ENCODE measurements at places on chromosomes 12 and 14.

DNA sequence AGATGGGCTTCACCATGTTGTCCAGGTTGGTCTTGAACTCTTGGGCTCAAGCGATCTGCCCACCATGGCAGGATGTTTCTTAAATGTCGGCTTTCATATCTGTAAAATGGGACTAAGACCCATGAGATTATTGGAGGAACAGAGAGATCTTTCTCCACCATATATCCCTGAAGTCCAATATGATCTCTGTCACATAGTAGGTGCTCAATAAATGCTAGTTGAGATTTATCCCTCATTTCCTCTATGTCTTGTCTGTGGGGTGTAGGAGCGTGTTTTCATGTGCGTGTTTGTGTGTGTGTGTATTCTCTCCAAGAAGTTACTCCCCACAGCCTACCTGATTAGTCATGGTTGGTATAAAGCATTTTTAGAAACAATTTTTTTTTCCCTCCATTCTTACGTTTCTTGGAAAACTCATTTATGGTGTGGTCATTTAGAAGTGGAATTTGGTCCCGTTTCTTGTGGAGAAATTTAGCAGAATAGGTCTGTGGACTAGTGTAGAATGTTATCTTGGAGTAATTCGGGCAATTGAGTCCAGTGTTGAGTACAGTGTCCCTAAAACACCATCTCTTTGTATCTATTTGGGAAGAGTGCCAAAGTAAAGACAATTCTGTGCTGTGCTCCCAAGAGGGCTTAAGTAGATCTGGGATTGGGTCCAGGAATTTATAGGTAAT is 4.3 kb downstream of the STRAP start:
- DNase-seq, result no peak

- DNase-seq, result no peak
These were observed 46.8 kb upstream of the GPATCH2L start for GRCh38 chr14:76104802-76105355.

DNA sequence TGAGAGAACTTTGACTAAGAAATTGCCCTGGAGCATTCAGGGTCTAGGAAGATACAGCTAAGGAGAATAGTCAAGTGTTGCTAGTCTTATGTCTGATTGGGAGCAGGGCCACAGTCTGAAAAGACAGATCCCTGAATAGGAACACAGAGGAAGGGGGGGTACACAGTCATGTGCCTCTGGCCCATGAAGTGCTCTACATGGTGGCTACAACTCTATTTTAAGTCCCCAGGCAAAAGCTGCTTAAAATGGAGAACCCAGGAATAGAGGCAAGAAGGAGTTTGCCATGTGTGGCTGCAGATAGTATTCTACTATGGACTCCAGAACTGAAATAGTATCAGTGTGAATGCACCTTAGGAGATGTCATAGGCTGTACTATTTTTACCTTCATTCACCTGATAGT is 118.0 kb upstream of the NPAS3 start:
- no peak for DNase-seq

DNA sequence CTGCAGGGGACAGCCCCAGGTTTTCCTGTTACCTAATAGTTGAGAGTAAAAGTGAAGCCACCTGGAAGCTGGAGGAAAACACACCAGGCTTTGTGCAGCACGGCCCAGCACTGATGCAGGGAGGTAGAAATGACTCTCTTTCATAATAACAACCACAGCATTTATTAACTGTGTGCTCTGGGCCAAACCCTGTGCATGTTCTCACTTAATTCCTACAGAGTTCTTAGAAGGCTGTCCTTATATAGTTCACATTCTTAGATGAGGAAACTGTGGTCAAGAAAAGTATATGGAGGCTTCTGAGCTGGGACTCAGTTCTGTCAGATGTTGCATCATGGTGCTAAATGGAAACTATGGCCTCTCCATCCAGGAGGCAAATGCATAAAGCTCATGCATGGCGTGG is 100.0 kb downstream of the PAPOLA start:
- peak; percentile 38 for DNase-seq

DNA sequence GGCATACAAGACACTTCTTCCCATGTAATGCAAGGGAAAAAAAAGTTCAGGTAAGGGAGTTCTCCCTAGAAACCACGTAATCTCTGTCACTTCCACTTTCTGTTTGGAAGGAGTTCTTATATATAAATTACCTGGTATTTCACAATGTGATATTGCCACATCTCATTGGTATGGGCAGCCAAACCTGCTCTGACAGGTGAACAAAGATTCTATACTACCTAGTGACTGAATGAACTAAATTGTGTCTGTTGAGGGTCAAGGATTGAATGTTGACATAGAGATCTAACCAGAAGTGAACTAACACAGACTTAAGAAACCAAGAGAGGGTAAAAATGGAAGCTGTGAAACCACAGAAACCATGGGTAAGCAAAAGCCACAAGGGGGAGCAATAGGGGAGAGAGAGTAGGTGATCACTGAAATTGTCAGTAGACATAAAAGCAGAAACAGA is 161.3 kb downstream of the RPL10L start:
- peak; percentile 58 for DNase-seq

DNA sequence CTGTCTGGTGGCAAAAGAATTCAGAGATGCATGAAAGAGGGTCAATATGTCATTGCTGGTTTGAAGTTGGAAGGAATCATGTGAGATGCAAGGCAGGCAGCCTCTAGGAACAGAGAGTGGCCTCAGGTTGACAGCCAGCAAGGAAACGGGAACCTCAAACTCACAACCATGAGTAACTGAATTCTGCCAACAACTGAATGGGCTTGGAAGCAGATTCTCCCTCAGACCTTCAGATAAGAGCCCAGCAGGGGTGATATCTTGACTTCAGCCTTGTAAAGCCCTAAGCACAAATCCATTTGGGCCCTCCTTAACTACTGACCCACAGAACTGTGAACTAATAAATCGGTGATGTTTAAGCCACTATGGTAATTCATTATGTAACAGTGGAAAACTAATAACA is 35.8 kb downstream of the USP15 start:
- peak; percentile 37 for DNase-seq

DNA sequence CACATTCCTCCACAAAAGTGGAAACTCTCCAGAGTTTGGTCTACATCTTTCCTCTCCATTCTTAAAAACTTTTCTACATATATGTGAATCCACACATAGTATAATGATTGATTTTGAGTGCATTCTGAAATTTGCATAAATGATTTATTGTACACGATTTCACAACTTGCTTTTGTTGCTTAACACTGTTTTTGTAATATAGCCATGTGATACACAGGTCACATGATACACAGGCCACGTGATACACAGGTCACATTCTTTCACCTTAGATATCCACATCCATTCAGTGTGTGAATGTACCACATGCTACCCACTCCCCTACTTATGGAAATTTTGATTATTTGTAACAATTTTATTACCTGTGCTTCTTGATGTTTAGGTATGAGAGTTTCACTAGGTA is 319.1 kb downstream of the ZFP36L1 start:
- DNase-seq, result no peak

DNA sequence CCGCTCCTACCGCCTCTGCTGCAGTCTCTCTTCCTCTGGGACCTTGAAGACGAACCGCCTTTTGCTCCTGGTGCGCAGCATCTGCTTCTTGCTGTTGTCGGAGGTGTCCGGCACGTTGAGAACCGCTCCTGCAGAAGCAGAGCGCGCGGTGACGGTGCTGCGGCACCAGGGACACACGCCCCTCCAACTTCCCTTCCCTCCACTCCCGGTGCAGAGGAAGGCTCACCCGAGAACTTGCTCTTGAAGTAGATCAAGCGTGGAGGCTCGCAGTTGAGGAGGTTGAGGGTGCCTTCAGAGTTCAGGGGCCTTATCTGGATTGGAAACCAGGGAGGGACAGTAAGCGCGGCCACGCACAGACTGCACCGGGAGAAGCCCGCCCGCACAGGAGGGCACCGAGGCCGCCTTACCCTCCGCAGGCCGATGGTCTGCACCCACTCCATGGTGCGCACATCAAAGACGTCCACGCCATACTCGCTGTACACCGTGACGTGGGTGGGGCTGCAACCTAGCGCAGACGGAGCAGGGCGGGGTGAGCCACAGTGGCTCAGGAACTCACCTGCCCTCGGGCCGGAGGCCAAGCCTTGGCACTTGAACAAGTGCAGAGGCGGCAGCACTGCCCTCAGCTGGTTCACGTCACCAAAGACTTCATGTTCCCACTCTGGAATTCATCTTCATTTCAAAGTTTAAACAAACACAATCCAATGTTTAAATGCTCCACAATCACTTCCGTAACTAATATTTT is 17.5 kb downstream of the AMN start:
- no peak for DNase-seq

DNA sequence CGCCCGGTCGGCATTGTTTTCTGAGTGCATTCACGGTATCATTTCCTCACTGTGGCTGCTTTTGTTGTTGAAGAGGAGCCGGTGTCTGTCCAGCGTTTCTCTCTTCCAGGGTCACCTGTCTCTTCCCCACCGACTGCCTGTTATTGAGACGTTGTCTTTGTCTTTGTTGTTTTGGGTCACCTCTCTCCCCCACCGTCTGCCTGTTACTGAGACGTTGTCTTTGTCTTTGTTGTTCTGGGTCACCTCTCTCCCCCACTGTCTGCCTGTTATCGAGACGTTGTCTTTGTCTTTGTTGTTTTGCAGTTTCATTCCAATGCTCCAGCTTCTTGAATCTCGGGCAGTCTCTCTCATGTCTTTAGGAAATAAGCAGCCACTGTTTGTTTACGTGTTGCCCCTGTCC is 69.9 kb downstream of the DDX51 start:
- no peak for DNase-seq

DNA sequence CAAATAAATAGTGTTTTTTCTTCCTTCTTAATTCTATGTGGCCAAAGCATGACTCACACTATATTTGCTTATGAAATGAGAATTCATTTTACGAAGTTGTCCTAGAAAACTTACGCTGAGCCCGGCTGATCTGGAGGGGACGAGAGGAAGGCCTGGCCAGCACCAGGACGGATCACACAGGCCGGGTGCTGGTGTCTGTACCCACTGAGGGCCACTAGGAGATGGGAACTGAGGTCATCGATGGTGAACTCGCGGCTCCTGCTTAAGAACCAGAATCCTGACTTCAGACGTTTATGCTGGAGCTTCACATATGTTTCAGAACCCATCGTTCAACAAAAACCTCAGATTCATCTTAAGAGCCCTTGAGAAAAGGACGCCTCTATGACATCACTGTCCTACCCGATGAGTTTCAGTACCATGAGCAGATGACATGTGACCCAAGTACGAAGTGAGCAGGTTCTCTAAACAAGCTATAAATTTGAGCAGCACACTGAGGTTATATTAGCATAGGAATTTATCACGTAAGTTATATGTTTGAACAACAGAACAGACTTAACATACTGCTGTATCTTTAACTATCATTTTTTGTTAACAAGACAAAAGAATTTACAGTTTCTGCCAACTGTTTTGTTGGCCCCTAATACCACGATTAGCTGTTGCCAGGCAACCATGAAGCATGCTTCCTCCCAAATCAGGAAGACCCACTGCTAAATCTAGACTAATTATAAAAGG is 111.9 kb downstream of the FOXN3 start:
- DNase-seq, result peak; percentile 33

GRCh38 chr12:53744130-53744441 is 7.7 kb downstream of the CISTR start:
- no peak for DNase-seq

DNA sequence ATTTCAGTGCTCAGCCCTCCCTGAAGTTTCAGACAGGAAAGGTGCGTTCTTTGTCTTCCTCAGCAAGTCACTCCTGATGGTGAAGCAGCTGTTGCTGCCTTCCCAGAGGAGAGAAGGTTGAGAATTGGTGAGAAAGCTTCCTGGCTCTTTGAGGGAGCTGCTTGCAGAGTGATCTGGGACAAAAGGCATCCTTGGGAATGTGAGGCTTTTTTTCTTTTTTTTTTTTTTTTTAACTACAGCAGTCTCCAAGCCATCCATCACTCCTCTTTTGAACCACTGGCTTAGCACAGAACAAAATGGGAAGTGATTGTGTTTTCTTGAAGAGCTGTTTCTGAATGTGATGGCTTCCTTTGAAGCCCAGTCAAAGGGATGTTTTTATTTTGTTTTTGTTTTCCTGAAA is 120.4 kb upstream of the LRIG3 start:
- DNase-seq, result no peak

DNA sequence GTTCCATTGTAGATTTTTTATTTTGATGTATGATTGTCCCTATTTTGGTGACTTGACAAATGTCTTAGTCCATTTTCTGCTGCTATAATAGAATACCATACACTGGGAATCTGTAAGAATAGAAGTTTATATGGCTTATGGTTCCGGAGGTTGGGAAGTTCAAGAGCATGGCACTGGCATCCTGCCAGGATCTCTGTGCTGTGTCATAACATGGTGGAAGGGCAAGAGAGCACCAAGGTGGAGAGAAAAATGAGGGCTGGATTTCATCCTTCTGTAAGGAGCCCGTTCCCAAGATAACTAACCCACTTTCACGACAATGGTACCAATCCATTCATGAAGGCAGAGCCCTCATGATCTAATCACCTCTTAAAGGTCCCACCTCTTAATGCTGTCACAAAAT is 176.7 kb downstream of the TMEM132D start:
- no peak for DNase-seq

GRCh38 chr12:6830286-6830890 is 2.2 kb downstream of the P3H3 start:
- DNase-seq, result no peak

GRCh38 chr12:115096588-115097397 is 412.8 kb upstream of the TBX3 start:
- DNase-seq, result no peak

DNA sequence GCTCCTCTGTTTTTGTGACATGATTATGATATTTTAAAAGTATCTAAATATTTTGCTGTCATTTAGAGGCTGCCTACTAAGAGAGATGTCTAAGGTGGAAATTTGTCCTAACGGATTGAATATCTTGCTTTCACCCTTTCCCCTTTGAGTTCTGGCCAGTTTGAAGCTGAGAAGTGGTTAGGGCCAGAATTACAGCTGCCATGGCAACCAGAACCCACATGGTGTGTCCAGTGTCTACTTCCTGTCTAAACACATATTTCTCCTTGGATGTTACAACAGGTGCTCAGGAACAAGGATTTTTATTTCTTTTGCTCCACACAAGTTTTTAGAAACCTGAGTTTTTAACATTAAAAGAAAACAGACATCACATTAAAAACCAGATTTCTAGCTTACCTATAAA is 335.1 kb upstream of the OR4E1 start:
- no peak for DNase-seq

GRCh38 chr12:100987552-100988521 is 193.3 kb downstream of the ANO4 start:
- peak; percentile 98 for DNase-seq

DNA sequence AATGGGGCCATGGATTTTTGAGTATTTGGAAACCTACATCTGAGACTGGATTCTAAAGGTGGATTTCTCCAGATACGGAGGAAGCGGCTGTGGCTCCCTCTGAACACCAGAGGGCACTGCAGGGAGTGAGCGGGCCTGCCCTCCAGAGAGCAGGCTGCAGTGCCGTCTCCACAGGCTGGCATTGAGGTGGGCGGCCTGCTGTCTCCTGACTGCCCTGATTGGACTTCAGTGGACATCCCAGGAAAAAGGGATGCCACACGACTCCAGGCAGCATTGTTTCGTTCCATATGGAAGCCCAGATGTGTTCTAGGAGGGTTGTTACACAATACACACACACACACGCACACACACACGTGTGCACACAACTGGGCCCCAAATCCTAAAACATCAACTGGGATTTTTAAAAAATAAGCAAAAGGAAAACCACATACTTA is 20.9 kb upstream of the ANO2 start:
- peak; percentile 24 for DNase-seq
